Kidney glomerular epithelial cell (primary cell): ENCODE measurements at places on chromosomes 1 and 21.

DNA sequence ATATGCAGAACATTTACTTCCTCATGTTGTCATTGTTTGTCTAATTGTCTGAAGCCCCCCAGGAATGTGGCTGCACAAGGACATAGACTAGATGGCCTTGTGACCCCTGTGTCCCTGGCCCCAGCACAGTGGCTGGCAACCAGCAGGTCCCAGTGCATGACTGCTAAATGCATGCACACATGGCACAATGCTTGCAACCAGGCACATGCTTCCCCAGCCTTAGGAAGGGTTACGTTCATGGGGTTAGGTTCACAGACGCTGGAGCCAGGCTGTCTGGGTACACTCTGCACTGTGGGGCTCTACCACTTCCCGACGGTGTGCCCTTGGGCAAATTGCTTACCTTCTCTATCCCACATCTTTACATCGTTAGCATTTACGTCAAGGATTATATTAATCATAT lies 21.2 kb upstream of the CLIC6 start:
- no peak for DNase-seq

DNA sequence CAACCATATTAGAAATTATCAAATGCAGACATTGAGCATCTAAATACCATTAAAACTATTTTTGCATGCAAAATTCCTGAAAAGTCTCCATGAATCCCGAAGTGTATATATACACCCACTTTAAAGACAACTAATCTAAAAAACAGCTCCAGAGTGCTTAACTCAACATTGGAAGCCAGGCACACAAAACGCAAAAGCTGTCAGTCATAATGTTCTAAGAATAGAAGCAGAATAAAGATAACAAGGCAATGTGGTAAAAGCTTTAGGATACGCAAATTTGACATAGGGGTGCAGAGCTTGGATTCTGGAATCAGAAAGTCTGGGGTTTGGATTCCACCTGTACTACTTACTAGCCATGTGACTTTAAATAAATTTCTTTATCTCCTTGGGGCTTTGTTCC lies 62.5 kb downstream of the SMYD3 start:
- DNase-seq = no peak

DNA sequence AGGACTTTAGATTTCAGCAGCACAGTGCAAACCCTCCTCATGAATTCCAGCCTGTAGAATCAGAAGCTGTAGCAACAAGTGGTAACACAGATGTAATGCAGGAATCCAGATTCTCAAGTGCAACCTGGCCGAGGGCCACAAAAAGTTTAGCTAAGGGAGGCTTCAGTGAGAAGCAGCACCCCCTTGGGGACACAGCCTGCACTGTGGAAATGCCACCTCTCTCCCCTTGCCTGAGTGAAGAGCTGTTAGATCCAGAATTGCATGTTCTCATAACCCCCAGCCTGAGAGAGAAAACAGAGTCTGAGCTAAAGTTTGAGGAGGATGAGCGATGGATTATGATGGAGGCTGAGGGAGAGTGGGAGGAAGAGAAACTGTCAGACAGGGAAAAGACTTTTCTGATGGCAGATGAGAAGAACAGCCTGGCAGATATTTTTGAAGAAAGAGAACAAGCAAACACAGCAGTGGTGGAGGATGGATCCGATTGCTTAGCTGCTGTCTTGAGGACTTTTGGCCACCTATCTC lies 80.5 kb upstream of the BMP8A start:
- peak; percentile 84 for DNase-seq

DNA sequence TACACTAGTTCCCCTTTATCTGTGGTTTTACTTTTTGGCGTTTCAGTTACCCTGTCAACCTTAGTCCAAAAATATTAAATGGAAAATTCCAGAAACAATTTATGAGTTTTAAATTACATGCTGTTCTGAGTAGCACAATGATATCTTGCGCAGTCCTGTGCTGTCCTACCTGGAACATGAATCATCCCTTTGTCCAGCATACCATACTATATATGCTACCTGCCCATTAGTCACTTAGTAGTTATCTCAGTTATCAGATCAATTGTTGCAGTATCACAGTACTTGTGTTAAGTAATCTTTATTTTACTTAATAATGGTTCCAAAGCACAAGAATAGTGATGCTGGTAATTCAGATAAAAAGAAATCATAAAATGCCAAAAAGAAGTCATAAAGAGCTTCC lies 52.7 kb downstream of the AGBL4 start:
- DNase-seq = no peak

GRCh38 chr21:41662161-41662560 lies 104.7 kb downstream of the RIPK4 start:
- no peak for DNase-seq

- DNase-seq = no peak
Measured at GRCh38 chr1:115544131-115544530, 97.6 kb upstream of the VANGL1 start.

DNA sequence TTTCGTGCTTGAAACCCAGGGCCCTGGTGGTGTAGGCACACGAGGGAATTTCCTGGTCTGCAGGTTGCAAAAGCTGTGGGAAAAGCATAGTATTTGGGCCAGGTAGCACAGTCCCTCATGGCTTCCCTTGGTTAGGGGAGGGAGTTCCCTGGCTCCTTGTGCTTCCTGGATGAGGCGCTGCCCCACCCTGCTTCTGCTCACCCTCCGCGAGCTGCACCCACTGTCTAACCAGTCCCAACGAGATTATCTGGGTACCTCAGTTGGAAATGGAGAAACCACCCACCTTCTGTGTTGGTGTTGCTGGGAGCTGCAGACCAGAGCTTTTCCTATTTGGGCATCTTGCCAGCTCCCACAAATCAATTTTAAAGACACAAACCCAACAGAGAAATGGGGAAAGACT lies 183.0 kb downstream of the PHTF1 start:
- DNase-seq = no peak

- DNase-seq = no peak
Measured at GRCh38 chr1:81976539-81976938, 175.8 kb downstream of the ADGRL2 start.

- DNase-seq = no peak
Measured at GRCh38 chr1:240174734-240175133, 83.1 kb downstream of the FMN2 start.

- DNase-seq = no peak
Measured at GRCh38 chr1:91790392-91790791, 95.6 kb downstream of the TGFBR3 start.

DNA sequence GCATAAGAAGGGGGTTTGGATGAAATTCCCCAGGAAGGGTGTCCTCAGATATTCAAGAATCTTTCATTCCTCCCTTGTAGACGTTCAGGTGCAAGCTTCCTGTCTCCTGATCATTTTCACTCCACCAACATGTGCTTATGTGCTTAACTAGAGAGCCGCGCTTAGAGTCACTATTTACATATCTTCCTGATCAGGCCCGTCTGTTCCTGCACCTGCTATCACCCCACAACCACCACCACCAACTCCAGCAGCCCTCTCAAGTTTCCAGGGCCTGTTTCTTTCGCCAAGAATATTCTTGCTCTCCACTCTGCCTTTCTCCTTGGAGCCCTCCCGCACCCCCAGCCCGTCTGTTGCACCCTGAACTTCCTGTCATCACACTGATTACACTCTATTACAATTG lies 113.4 kb downstream of the SPSB1 start:
- DNase-seq = no peak

DNA sequence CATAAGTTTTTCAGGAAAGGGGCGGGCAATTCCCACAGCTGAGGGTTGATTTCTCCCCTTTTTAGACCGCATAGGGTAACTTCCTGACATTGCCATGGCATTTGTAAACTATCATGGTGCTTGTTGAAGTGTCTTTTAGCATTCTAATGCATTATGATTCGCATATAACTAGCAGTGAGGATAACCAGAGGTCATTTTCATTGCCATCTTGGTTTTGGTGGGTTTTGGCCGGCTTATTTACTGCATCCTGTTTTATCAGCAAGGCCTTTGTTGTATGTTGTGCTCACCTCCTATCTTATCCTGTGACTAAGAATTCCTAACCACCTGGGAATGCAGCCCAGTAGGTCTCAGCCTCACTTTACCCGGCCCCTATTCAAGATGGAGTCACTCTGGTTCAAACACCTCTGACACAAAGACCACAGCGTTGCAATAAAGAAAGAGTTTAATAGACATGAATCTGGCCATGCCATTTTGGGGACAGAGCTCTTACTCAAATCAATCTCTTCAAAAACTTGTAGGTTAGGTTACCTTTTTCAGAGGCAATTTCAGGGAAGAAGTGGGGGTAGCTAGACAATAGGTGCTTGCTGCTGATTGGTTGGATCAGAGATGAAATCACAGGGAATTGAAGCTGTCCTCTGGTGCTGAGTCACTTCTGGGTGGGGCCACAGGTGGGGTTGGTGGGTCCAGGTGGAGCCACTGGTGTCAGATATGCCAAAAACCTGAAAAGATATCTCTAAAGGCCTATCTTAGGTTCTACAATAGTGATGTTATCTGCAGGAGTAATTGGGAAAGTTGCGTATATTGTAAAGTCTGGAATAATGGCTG lies 23.3 kb downstream of the TBX19 start:
- DNase-seq = no peak

DNA sequence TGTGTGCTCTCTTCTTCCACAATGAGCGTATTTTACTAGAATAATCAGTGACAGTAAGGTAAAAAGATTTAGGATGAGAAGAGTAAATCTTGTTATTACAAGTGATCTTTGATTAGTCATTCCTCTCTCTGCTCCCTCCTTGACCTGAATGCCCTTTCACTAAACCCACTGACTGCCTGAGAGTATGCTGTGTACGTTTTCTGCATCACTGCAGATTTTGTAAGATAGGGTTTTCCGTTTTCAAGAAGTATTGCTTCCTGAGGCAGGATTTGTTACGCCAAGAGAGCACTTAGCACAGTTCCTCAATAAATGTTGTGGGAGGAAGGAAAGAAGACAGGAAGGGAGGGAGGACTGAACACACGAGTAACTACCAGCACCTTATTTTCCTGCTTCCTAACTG lies 7.7 kb upstream of the LAMB3 start:
- DNase-seq = peak; percentile 42
